Neuronal stem cell (in vitro differentiated cells): ENCODE measurements at places on chromosomes 7 and 10.

DNA sequence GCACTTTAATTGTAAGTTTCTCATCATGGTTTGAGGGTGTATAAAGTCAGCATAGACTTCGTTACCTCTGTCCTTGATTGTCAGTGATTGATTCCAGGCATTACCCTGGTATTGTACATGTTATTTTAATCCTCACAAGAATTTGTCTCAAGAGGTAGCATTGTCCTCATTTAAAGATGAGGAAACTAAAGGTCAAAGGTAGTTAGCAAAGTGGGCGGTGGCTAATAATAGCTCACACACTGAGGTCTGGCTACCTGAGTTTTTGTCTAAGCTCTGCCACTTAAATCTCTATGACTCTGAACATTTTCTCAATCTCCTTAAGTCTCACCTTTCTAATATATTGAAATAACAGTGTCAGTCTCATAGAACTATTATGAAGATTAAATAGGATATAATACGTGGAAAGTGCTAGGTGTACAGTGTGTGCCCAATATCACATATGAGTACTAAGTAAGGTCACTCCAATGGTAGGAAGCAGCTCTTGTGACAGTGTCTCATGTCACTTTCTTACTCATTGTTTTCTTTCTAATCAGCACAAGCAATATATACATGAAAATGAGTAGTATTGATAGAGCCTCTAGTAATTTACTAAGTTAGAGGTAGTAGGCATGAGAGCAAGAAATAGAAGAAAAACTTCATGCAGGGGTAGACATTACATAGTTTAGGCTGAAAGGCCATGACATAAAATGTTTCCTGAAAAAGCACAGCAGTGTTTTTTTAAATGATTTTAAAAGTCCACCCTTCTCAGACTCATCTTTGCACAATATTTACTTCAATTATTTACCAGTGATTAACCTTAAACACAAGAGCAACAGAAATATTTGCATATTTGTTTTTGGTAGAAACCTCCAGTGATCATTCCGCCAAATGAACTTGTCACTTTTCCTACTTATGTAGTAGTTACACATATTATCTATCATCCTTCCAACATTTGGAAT, 21.0 kb downstream of the AHR start:
- no peak for DNase-seq

GRCh38 chr10:90845726-90846125, 12.1 kb downstream of the HTR7 start:
- no peak for DNase-seq

DNA sequence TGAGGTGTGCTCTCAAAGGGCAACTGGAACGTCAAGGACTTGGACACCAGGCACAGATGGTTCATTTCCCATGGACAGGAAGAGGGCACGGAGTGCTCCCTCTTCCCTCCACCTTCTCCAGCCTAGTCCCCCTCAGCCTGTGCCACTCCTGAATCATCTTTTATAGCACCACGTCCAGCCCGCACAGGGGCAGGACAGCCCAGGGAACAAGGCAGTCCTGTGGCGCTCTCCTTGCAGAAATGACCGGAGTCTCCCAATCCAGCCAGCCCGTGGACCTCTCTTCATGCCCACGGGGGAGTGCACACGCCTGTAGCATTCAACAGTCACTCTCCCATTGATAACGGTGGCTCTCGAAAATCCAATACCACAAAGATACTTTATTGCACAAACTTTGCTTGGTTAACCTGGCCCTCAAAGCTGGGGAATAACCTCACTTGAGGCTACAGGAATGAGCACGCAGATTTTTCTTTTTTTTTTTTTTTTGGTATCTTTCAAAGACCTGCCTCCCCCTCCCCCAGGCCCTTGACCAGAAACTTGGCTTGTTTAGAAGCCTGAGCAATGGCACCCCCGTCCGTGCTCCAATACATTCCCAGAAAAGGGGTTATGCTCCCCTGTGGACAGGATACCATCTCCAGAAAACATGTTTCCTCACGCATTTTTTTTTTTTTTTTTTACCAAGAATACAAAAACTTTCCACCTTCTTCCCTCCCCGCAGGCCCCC, 733 bp downstream of the PRKCQ start:
- DNase-seq, result no peak

GRCh38 chr10:109592391-109592790, 330.9 kb downstream of the XPNPEP1 start:
- DNase-seq, result no peak

DNA sequence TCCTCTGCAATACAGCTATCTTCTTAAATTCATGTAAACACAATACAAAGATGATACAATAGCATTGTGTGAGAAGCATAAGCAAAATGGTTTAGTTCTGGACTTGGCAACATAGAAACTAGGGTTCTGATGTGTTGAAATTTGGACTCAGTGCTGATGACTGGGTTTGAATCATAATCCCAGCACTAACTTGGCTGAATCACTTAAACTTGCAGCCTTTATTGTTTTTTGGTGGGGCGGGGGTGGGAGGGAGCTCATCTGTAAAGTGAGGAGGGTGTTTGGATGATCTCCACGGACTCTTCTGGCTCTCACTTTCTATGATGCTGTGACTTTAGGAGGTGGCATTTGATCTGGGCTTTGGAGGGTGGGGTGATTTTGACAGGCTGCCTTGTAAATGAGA, 158.2 kb downstream of the WNT2 start:
- no peak for DNase-seq

DNA sequence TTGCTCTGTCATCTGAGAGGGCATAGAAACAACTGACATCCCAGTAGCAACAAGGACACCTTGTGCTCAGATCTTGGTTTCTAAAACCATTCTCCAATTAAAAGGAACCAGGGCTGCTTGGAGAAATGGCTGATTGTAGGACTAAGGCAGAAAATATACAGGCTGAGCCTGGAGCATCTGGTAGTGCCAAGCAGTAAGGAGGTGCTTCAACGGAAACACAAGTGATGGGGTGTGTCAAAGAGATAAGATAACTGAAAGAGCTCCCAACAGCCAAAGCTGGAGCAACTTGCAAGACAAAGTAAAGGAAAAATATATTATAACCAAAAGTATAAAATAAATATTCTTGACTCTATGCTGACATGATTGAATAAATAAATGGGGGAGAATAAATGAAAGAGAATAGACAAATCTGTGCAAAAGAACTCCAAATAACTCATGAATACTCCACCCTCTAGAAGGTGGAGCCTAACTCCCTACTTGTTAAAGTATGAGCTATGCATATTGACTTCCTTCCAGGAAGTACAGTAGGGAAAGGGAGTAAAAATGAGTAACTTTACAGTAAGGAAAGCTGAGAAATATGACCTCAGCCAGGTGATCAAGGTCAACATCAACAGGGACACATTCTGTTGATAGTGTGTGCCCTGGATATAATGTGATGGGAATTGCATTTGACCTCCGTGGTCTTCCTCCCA, 162.4 kb downstream of the NOC3L start:
- no peak for DNase-seq

DNA sequence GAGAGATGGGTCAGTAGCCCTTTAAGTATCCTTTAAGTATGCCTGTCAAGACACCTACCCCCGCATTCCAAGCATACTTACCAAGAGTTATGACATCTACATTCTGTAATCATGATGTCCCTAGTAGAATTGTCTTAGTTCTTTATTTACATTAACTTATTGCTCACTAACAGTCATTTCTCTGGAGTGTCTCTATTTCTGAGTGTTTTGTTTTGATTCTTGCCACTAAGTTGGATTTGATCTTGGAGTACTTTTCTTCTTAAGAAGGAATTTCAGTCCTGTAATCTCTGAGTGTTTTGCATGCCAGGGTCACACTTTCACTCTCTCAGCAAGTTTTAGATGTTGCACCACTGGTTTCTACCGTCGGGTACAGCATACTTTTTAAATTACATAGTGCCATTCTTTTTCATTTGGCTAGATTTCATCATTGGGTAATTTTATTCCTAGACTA, 1053.9 kb downstream of the KCNMA1 start:
- DNase-seq, result no peak

DNA sequence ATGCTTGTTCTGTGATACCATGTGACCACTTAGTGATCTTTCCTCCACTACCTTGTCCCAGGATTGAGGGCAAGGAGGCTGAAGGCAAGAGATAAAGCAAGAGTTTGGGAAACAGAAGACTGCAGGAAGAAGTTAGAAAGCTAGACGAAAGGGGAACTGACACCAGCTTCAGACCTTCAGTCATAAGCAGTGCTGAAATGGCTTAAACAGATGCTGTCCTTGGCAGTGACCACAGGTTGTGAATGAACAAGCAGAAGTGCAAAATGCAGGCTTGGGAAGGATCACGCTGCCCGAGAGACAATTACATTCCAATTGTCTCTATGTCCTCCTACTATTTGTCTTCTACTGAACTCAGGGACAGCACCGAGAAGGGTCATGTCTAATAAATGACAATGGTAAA, 704.9 kb upstream of the AUTS2 start:
- no peak for DNase-seq

DNA sequence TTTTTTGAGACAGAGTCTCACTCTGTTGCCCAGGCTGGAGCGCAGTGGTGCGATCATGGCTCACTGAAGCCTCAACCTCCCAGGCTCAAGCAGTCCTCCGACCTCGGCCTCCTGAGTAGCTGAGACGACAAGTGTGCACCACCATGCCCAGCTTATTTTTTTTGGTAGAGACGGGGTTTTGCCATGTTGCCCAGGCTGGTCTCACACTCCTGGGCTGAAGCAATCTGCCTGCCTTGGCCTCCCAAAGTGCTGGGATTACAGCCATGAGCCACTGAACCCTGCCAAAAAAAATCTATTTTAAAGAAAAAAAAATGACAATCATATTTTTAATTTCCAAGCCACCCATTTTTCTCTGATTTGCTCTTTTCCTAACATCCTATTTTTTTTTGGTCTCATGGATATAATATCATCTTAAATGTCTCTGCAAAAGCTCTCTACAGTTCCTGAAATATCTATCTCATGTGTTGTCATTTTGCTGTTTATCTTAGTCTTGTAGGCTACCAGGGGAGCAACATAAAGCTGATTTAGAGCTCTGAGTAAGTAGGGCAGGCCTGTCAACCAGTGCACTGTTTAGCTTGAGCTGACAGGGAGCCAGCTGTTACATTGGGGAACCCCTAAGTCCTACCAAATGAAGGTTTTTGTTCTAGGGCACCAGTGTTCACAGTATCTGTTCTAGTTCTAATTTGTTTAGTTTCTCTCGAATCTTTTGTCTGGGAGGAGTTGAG, 29.9 kb upstream of the HBP1 start:
- DNase-seq, result no peak

GRCh38 chr10:75470901-75471300, 39.5 kb downstream of the LRMDA start:
- DNase-seq, result no peak
